Suppressor macrophage (primary cell): ENCODE measurements at places on chromosomes 7 and 10.

GRCh38 chr7:50229964-50230363 is 74.6 kb upstream of the IKZF1 start:
- DNase-seq, result no peak

- DNase-seq, result no peak
These were observed 266.7 kb upstream of the INHBA start for GRCh38 chr7:41969561-41970105.

DNA sequence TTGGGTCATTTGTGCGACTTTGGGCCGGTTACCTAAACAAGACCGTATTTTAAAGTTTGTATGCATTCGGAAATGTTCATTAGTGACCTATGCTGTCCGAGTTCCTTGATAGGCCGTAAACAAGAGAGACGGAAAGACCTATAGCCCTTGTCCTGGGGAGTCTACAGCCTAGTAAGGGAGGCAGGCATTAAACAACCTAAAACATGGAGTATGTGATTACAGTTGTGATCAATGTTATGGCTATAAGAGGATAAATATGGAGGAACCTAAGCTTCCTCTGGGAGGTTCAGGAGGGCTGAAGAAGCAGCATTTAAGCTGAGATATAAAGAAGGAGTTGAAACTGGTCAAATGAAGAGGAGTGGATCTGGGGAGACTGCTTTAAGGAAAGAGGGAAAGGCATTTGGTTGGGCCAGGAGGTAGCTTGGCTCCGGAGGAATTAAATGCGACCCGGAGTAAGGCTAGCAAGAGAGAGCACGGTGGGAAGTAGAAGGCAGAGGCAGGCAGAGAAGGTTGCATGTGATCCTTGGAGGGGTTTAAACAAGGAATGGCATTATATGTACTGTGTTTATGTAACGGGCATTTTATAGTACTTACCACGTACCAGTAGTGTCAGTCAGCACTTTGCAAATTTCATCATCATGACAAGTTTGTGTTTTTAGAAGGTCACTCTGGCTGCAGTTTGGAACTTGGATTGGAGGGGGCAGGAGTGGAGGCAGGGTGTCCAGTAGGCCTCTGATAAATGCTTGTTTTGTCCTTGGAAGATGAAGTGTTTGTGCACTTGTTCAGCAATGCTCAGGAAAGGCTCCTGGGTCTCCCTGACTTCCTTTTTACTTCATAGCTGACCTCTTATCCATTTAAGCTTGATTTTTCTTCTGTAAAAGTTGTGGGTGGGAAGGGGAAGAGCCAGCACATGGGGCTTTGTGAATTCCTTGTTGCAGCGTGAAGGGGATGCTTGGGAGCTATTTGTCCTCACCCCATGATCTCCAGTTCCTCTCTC is 1.0 kb upstream of the AVPI1 start:
- DNase-seq, result peak; percentile 83

DNA sequence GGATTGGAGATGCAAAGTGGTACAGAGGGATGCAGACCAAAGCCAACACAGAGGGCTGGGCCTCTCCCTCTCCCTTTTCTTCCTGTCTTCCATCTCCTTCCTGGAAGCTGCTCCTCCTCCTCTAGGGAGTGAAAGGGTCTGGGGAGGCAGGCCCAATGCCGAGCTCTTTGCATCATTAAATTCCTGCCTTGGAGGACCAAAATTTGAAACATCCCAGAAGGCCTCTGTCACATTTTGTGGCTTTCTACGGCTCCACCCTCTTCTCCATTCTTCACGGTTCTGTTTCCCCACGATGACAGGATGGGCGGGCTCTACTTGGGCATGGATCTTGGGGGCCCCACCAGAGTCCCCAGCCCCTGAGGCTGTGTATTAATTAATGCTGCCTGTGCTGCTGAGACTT is 76.4 kb downstream of the NEURL1 start:
- no peak for DNase-seq

DNA sequence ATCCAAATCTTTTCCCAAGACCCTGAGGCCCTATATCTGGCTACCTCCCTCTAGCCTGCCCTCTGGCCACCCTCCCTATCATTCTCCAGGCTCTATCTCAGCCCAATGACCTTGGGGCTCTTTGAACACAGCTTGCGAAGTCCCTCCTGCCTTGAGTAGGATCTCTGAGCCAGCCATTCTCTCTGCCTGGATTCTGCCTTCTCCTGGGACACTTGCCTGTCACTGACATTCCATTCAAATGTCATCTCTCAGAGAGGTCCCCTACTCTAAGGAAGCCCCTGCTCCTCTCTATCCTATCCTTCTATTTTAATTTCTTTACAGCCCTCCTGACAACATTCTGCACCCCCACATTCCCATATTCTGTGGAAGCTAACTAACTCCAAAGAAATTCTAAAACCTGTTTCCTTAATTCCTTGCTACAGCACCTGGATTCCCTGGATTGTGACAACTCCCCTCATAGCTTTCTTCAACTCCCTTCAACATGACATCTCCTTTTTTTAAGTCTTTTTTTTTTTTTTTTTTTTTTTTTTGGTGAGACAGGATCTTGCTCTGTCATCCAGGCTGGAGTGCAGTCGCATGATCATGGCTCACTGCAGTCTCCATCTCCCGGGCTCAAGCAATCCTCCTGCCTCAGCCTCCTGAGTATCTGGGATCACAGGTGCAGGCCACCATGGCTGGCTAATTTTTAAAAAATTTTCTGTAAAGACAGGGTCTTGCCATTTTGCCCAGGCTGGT is 81.0 kb upstream of the ASAH2 start:
- DNase-seq, result no peak
